Cerebellar nuclear complex (tissue), 1 donor: ENCODE measurements at places on chromosomes 11 and 22.

DNA sequence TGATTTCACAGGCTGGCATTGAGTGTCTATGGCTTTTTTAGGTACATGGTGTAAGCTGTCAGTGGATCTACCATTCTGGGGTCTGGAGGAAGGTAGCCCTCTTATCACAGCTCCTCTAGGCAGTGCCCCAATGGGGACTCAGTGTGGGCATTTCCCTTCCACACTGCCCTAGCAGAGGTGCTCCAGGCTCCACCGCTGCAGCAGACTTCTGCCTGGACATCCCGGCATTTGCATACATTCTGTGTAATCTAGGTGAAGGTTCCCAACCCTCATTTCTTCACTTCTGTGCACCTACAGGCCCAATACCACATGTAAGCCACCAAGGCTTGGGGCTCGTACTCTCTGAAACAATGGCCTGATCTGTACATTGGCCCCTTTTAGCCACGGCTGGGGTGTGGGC lies 78.3 kb downstream of the RNF169 start:
- no peak for DNase-seq

GRCh38 chr22:20624161-20624616 lies 116.8 kb downstream of the MED15 start:
- DNase-seq = no peak

GRCh38 chr11:17156283-17156682 lies 51.5 kb downstream of the PIK3C2A start:
- no peak for DNase-seq

DNA sequence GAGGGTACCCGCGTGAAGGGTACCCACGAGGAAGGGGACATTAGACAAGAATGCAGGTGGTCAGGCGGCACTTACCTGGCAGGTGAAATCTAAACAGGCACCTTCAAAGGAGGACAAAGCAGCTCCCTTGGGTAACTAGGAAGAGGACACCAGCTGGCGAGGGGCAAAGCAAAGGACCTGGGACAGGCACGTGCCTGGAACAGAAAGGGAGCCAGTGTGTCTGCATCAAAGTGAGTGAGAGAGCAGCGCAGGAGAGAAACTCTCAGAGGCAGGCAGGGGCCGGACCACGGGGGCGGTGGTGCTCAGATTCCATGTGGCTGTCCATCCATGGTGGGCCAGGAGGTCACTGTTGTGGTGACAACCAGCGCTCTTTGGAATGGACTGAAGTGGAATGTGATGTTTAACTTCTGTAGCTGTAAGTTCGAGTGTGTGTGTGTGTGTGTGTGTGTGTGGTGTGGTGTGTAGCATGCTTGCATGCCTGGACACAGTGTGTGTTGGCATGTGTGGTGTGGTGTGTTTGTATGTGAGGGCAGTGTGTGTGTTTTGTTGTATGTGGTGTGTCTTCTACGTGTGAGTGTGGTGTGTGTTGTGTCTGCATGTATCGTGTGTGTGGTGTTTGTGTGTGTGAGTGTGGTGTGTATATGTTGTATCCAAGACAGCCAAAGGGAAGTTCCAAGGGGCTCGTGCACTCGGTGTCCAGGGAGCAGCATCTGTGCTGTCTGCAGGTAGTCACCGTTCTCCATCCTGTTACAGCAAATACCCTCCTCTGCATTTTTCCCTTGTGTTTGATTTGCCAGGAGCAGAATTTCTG lies 86.4 kb downstream of the CDKN1C start:
- no peak for DNase-seq

DNA sequence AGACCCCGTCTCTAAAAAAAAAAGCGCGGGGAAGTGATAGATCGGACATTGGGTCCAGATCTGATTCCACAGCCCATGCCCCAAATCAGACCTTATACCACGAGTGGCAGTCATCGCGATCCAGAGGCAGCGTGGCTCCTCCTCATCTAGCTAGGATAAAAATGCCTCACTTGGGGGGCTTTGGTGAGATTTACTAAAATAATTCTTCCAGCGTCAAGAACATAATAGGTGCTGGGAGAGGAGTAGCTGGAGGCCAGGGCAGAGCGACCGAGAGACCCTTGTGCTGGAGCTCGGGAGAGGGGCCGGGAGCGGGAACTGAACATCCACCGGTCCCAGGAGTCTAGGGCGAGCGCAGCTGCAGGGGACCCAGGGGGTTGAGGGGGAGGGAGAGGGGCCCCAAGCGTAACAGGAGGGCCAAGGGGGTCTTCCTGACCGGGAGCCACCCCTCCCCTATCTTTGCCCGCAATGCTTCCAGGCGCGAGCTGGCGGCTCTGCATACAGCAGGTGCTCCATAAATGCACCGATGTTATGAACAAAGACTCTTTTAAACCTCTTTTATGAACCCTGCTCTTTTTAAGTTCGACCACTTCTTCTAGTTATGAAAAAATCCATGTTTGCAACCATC lies 823 bp upstream of the CPT1A start:
- DNase-seq = no peak

DNA sequence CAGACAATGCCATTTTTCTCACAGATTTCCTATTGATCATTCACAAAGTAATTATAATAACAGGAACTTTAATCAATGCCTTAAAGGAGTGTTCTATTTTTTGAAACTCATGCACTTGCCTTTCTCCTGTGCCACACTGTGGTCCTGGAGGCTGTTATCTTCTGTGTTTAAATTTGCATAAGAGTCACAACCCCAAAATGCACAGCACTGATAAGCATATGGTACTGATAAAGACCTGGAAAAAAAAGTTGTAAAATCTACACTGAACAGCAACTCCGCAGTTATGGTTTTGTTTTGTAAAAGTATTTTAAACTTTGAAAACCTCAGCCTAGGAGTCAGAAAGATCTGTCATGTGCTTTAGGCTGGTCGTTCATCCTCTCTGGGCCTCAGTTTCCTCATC lies 9.1 kb upstream of the CCDC34 start:
- DNase-seq = no peak

- DNase-seq = no peak
Measured at GRCh38 chr22:33922349-33922681, 2.0 kb upstream of the LARGE1 start.

- DNase-seq = no peak
Measured at GRCh38 chr11:78228467-78228866, 39.7 kb downstream of the USP35 start.
